Stimulated activated CD4-positive, alpha-beta T cell treated with anti-CD3 and anti-CD28 coated beads, Interleukin-12 subunit alpha, Interleukin-12 subunit beta, amount 100 ng/mL, for 4 hours (primary cell): ENCODE measurements at places on chromosomes 7 and 10.

DNA sequence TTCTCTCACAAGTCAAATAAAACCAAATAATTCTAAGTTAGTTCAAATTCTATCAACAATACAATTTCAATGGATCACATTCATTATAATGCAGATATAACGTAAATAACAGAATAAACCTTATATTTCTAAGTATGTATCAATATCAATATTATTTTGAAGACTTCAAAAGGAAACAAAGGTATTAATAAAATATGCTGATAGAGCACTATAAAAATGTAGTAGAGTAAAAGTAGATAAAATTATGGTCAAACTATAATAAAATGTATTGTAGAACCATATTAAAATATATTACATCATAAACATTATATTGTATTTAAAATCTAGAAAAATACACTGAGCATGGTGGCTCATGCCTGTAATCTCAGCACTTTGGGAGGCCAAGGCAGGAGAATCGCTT is 23.5 kb upstream of the NRCAM start:
- no peak for DNase-seq

GRCh38 chr7:80781146-80781545 is 137.7 kb downstream of the SEMA3C start:
- DNase-seq = no peak

DNA sequence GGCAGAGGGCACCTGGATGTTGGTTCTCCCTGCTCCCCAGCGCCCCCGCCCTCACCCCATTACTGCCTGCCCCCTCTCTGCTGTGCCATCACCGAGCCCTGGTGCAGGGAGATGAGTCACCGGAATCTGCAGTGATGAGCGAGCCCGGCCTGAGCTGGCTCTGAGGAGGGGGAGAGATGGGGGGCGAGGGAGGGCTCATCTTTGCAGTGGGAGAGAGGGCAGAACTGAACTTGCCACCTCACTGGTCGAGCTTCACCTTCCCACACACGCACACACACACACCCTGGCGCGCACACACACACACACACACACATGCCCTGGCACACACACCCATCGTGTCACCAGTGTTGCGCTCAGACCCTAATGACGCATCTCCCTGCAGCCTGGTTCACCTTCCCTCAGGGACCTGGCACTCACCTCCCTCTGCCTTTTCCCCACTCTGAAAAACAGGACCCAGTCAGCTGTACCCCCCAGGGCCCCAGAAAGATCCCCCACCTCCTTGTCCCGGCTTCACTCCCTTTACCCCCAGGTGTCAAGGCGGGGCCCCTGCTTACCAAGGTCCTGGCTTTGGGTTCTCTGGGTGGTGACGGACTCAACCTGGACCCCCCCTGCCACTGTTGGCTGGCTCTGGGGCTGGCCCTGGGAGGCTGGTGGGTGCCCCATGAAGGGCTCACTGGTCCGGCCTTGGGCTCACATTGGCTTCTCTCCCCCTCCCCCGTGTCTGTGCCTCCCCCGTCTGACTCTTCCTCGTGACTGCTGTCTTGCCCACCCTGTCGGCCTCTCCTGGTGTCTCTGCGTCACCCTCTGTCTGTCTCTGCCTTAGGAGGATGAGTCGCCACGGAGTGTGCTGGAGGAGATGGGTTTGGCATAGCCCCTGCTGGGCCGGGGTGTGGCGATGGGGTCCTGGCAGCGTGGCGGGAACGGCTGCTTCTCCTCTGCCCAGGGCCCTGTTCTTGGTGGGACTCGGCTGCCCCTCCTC is 5.4 kb downstream of the VGF start:
- DNase-seq = no peak

- DNase-seq = no peak
Measured at GRCh38 chr10:70122742-70123141, 9.9 kb downstream of the AIFM2 start.

- DNase-seq = no peak
Measured at GRCh38 chr10:126208726-126209302, 179.5 kb downstream of the ADAM12 start.

- no peak for DNase-seq
Measured at GRCh38 chr7:98753989-98754479, 115.8 kb downstream of the TMEM130 start.

GRCh38 chr7:104993217-104993862 is 20.7 kb upstream of the KMT2E start:
- DNase-seq = no peak

GRCh38 chr10:78165617-78166016 is 132.0 kb downstream of the RPS24 start:
- no peak for DNase-seq

DNA sequence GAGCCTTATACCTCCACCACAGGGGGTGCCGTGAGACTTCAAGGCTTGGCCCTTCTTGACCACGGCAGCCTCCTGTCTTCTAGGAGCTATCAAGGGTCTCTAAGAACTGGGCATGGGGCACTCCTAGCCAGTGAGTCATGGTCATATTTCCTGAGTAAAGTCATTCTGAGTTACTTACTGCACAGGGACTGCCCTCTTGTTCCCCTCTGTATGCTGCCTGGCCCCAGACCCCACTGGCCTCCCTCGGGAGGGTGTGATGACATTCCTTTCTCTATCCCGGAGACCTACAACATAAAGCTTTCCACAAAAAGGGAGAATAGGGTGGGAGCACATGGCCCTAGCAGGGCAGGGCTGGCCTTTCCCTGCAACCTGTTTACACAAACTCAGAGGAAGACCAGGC is 21.4 kb downstream of the DPCD start:
- DNase-seq = no peak

DNA sequence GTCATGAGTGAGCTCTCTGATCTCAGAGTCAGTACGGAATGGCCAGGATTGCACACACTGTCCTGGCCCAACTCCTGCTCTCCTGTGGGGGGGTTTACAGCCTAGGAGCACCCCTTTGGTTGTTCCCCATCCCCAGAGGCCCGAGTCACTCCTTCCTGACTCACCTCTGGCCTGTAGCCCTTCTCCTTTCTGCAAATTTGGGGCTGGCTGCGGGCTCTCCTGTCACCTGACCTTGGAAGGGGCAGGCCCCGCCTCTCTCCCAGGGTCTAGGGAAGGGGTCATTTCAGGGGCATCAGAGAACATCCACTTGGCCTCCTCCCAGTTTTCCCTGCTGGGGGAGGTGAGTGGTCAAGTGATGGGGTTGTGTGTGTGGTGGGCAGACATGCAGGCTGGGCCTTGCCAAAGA is 1.7 kb downstream of the NYAP1 start:
- DNase-seq = no peak

DNA sequence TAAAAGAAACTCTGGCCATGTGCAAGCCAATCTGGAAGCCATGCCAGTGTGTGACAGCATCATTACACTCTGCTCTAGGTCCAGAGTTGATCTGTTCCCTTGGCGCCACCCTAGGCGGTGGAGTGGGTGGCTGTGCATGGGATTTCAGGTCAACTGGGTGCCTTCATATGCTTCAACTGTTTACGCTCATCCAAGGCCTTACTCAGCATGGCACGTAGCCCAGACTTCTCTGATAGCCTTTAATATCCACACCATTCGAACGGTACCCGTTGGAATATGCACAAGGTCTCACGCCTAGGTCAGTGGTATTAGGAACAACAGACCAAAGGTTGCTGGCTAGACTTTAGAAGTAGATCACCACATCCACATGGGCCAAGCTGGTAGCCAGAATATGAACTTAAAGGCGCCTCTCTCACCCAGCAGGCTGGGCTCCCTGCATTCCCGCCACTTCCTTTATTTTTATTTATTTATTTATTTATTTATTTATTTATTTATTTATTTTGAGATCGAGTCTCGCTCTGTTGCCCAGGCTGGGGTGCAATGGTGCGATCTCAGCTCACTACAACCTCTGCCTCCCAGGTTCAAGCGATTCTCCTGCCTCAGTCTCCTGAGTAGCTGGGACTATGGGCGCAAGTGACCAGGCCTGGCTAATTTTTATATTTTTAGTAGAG is 18.7 kb upstream of the ACHE start:
- DNase-seq = no peak

- DNase-seq = peak; percentile 28
Measured at GRCh38 chr7:155344270-155344617, 46.6 kb downstream of the INSIG1 start.

DNA sequence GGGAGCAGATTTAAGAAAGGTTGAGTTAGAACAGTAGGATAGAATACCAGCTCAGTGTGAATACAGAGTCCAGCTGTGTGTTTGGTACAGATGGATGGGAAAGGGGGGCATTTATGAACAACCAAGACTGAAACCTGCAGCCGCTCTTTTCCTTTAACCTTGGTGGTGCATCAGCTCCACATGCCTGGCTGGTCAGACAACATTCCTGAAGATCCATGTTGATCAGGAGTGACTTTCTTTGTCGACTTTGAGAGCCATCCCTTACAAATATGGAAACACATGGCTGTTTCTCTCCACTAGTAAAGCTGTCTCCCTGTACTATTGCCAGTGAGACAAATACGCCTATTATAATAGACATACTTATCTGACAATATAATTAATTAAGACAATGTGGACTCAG is 476.5 kb upstream of the IGFBP3 start:
- DNase-seq = no peak

DNA sequence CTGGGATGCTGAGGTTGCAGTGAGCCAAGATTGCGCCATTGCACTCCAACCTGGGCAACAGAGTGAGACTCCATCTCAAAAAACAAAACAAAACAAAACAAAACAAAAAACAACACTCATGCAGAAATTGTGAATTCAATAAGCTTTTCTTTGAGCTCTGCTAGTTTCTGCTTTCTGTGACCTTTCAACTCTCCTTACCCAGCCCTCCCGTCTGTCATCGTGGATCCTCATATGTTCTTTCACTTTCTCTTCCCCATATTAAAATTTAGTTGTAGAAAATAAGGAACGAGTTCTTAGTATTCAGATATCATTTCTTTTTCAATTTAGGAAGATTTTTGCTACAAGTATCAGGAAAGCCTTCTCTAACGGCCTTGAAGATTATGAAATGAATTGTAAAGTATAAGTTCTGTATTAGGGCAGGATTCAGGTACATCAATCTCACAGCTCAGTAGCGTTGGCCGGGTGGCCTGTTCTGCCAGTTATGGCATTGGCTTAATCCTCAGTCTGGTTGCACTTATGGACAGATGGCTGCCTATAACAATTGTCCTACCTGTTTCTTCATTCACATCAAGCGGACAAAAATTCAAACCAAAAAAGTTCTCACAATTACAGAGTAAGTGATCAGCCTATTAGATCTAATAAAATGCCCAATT is 1167.0 kb downstream of the SORCS3 start:
- DNase-seq = no peak

- no peak for DNase-seq
Measured at GRCh38 chr7:87369216-87369615, 23.8 kb downstream of the CROT start.

GRCh38 chr7:50304129-50304910 is at the start of gene IKZF1:
TSS of gene IKZF1 (plus strand) at chr7:50304716. CDS start at chr7:50319062, 14,346 bp downstream.
- DNase-seq = peak; percentile 68

DNA sequence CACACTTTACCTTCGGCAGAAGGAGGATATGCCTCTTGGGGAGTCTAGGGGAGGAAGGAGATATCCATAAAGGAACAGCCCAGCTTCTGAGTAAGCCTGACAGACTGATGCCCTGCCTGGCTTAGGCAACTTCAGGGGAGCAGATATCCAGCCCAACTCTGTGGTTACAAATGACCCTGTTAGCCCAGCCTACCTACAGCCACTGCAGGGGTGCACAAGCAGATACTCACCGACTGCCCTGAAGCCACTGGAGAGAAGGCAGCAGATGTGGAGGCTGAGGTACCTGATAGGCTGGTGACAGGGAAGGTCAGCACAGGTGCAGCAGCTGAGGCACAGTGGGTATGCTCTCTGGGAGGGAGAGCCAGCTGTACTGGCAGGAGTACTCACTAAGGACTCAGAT is 770.2 kb downstream of the GRID1 start:
- no peak for DNase-seq

DNA sequence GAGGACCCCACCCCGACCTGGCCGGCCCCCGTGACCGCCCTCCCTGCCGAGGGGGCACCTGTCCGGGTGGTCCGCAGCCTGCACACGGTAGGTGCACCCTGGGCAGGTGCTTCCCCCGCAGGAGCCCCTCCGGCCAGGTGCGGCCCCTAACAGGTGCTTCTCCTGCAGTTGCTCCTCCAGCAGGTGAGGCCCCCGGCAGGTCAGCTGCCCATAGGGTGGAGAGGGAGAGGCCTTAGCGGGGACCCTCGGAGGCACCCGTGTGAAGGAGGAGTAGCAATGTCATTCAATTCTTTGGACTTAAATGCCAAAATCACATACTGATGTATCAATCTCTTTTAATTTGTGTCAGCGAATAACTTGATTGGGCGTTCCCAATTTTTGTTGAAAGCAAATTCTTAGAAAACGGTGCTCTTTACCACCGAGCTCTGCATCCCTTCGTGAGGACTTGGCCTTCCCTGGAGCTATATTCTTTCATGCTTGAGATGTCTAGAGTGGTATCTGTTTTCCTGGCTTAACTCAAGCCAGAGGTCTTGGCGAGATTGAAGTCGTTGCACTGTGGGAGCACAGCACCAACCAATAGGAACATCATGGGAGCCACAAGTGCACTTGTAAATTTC is 738 bp upstream of the NCAPG2 start:
- DNase-seq = no peak

DNA sequence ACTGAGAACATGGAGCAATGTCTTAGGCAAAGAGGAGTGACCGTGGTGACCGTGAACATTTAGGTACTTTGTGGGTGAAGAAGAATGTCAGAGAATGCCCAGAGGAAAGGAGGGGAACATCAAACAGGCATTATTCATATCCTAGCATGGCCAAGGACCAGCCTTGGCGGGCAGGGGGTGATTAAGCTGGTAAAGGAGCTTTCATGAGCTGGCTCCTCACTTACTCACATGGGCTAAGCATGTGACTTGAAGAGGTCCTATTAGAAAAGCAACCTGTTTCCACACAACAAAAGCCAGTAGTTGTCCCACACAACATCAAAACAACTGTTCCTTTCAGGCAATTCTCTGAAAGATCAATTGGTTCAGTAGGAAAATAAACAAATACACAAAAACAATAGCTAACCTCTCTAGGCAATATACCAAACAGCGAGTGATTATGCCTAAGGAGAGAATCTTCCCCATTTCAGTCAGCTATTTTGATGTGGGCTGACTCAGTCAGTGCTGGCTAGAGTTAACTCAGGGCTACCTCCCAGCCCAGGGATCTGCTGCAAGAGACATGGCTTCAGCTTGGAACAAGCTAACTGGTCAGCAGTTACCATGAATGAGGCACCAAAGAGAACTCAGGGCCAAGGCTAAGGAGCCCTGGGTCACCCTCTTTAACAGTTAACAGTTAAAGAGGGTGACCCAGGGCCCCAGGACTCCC is 283.5 kb downstream of the ARHGAP12 start:
- DNase-seq = no peak

GRCh38 chr7:120110169-120110568 is 162.8 kb upstream of the KCND2 start:
- DNase-seq = no peak

- DNase-seq = no peak
Measured at GRCh38 chr10:26887611-26888215, 27.0 kb upstream of the ABI1 start.

- no peak for DNase-seq
Measured at GRCh38 chr10:113540845-113541548, 11.9 kb upstream of the HABP2 start.
